ENCODE measurements at places on chromosomes 12 and 14.

DNA sequence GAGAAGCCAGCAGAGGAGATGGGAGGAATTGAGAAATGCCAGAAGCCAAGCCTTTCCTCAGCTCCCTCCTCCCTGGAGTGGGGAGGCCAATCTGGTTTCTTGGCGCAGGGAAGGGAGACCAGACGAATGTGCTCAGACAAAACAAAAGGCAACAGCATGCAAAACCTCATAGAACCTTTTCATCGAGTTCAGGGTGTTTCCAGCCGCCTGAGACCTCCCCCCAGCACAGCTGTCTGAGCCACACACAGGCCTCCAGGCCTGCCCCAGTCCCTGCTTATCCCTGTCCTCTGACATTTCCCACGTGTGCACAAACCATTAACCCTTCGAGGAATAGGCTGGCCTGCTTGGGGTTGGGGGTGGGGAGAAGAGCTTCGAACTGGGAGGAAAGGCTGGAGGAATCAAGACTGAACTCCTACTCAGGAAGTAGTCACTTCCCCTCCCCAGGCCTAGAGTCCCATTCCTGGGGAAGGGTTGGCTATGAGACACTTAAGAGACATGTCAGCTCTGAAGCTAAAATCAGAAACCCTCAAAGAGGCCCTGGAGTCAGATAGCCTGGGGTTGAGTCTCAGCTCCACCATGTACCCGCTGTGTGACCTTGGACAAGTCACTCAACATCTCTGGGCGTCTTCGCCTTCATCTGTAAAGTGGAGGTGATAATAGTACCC lies 10.7 kb downstream of the TBX3 start:
- no peak for DNase-seq

GRCh38 chr12:93536111-93536765 lies 36.2 kb upstream of the SOCS2 start:
- DNase-seq: no peak

GRCh38 chr14:69917287-69917686 lies 38.1 kb downstream of the SMOC1 start:
- DNase-seq: peak; percentile 5

- no peak for DNase-seq
Observed at GRCh38 chr14:99255621-99256482, 16.1 kb downstream of the BCL11B start.

DNA sequence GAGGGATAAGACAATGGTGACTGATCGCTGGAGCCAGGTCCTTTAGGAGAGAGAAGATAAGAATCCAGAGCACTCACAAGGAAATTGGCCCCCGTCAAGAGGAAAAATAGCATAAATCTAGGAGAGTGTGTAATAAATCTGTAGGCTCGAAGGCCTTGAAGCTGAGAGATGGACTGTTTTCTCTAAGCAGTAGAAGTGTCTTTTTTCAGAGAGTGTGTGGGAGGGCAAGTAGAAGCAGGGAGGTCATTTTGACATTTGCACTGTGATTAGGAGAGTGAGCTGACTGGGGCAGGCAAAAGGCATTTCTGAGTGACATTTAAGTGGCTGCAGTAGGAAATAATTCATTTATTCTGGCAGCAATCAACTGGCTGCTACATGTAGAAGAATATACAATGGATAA lies 78.0 kb upstream of the DDHD1 start:
- no peak for DNase-seq

DNA sequence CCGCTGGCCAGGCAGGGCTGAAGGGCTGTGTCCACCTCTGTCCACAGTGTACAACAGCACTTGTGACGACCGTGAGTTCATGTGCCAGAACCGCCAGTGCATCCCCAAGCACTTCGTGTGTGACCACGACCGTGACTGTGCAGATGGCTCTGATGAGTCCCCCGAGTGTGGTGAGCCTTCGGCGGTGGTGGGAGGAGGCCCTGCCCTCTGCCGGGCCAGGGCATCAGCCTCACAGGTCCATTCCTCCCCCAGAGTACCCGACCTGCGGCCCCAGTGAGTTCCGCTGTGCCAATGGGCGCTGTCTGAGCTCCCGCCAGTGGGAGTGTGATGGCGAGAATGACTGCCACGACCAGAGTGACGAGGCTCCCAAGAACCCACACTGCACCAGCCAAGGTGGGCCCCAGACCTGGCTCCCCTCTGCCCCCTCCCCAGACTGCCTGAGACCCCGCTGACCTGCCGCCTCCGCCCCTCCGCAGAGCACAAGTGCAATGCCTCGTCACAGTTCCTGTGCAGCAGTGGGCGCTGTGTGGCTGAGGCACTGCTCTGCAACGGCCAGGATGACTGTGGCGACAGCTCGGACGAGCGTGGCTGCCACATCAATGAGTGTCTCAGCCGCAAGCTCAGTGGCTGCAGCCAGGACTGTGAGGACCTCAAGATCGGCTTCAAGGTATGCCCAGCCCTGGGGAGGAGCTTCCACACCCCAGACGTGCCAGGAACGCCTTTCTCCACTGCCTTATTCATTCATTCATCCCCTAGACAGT lies 20.8 kb upstream of the NXPH4 start:
- no peak for DNase-seq

- DNase-seq: no peak
Observed at GRCh38 chr12:132747395-132747794, 14.2 kb downstream of the ANKLE2 start.

GRCh38 chr12:54292083-54292930 lies 8.5 kb downstream of the NFE2 start:
- DNase-seq: no peak

GRCh38 chr14:68651652-68652432 lies 141.0 kb downstream of the ZFP36L1 start:
- DNase-seq: no peak
